ENCODE measurements at places on chromosomes 3 and 15.

DNA sequence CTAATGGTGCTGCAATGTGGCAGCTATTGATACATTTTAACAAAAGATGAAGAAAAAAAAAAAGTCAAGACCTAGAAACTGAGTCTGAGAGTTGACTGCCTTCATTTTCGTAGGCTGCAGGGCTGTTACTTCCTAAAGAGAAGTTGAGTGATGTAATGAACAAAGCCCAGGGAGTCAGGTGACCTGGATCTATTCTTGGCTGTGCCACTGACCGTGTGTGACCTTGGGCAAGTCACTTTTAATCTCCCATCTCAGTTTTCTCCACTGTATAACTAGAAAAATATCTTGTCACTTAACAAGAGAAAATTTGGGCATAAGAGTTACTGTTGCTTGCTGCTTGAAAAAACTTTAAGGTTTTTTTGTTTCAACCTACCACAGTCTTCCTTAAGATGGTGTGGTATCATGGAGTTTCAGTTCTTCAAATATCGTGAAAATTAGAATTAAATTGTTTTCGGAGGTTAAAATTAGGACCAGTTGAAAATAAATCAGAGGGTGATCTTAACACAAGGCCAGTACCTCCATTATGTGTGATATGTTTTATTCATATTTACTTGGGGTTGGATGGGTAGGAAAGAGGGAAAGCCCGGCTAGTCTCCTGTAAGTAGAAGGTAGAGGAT, 5.8 kb downstream of the FMN1 start:
- no peak for DNase-seq

DNA sequence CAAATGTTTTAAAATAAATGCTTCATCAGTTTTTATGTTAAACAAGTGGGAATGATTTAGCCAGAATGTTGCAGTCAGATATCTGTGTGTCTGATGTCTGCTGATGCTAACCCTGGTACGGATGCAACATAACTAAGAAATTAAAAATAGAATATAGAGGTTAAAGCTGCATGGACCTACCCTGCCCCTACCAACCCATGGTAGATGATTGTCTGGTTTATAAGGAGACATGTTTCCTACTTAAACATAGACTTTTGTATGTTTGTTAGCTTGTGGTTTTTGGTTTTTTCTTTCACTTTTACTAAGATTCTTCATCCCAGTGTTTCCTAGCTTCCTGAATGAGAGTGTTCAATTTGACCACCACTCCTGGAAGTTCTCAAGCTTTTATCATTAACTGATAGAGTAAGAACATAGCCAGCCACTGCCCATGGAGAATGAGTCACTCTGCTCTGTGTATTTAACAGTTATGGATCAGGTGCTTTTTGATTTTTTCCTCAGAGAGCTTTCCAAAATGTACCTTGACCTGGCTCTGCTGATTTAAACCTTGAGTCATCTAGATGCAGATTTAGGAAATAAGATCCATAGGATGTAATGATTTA, 70.7 kb upstream of the VEPH1 start:
- no peak for DNase-seq

- DNase-seq, result no peak
Observed at GRCh38 chr15:69393831-69394491, 20.2 kb upstream of the KIF23 start.

DNA sequence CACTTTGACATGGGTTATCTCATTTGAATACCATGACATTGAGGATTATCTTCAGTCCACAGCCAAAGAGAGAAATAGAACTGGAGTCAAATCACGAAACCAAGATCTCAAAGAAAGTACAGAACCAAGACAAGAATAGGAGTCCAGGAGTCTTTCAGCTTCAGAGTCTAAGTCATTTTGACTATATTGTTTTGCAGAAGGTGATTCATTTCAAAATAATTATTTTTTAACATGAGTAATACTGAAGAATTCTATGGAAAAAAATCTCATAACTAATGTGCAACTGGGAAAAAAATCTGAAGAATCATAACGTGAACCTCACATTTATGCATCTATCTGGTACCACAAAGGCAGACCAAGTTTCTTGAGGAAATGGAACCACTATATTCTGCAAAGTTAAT, 60.3 kb downstream of the UBE3A start:
- DNase-seq, result no peak

DNA sequence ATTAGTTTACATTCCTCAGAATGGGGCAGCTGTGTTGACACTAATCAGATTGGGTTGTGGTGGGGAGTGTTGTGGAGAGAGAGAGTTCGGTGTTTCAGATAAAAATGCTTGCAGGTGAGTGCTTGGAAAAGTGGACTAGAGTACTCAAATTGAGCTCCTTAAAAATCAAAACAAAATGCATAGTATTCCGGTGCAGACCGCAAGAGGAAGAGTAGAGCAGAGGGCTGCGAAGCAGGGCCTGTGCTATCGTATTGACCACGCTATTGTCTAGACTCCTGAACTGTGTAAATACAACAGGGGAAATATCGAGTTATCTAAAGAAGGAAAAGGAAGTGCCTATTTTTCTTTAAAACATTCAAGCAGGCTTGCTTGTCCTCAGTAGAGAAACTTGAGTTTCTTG, 159.5 kb downstream of the TP63 start:
- no peak for DNase-seq

GRCh38 chr3:84692261-84692660, 266.5 kb upstream of the CADM2 start:
- no peak for DNase-seq

GRCh38 chr3:49661281-49661680, 12.9 kb upstream of the APEH start:
- DNase-seq, result no peak

DNA sequence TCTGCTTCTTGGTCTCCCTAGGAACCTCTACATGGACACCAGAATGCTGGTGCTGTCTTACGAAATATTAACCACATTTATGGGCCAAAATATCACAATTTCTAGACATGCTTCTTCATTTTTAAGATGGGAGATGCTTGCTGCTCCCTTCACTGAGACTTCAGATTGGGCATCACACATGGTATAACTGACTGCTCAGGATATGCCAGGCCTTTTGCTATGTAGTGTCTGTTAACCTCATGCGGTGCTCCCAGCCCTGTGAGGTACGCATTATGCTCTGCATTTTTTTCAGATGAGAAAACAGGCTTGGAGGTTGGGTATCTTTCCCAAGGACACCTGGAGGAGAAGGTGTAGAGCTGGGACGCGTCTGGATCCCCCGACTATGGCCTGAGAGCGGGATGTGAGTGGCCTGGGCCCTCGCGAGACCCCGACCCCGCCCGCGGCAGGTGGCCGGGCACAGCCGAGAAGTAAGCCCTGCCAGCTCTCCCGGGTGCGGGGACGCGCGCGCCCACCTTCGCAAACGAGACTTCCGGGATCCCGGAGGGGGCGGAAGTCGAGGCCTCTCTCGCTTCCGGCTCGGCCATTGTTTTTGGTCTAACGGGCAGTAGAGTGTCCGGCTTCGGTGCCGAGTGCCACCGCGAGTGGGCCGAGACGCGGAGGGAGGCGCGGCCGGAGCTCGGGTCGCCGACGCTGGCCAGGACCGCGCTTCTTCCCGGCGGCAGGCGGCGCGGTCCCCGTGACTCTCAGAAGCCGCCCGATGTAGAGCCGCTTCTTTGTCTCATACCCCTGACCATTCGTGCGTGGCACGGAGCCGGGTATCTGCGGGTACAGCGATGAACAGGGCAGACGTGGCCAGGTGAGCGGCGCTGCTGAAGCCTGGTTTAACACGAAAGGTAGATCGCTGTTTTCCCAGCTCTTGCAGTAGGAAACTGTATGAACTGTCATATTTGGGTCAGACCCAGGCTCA, at the start of gene ZKSCAN7:
Gene ZKSCAN7, plus strand, starts transcription at position 568 of the 967 bp plus-strand sequence. CDS start 1,855 bp downstream, outside the sequence.
- DNase-seq, result peak; percentile 20

DNA sequence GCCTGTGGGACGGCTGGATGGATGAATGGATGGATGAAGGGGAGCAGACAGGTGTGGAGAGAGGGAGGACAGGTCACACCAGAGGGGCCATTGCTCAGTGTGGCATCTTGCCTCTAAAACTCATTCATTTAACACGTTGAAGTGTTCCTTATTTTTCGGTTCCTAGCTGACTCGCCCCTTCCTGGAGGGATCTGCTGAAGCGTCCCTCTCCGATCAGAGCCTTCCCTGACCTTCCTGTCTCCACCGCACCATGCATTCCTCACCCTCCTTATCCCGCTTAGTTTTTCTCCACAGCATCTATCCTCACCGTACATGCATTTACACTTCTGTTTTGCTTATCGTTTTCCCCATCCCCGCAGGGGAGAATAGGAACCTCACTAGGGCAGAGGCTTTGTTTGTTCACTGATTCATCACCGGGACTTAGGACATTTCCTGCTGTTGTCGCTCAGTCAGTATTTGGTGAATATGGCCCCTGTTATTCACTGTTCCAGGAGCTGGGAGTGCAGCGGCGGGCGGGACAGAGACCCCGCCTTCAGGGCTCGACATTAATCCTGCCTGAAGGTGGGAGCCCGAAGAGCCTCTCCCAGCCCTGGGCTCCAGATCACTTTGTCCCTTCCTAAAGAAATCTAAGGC, 32.0 kb downstream of the FOXL2 start:
- no peak for DNase-seq
